ENCODE measurements at places on chromosomes 7 and 10.

GRCh38 chr10:133185916-133186315 is 25.9 kb downstream of the KNDC1 start:
- DNase-seq = no peak

- DNase-seq = no peak
Observed at GRCh38 chr7:46664453-46664852, 743.4 kb upstream of the IGFBP3 start.

GRCh38 chr7:33854801-33855350 is 50.5 kb upstream of the BMPER start:
- peak; percentile 66 for DNase-seq

DNA sequence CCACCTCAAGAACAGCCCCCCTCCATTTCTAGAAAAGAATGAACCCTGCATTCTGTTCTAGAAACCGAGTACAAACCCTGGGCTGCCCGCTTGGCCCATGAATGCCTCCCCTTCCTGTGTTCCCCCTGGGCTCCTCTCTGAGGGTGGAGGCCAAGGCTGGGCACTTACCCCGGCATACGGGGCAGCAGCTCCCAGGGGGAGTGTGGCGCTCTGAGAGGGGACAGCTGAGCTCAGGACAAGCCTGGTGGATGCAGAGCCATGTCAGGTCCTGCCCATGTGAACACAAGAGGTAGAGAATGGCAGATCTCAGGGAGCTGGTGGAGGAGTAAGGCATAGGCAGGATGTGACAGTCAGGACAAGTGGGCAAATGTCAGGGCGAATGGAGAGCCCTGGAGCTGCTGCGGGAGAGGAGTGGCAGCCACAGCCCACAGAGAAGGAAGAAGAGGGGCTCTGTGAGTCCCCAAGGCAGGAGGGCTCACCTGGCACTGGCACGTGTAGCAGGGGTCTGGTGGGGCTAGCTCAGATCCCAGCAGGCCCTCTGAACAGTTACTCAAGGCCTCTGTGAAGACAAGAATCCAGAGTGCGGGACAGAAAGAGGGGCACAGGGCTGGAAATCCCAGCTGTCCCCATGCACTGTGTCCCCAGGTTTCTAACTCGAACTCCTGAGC is 18.9 kb downstream of the ATP6V1F start:
- DNase-seq = no peak

DNA sequence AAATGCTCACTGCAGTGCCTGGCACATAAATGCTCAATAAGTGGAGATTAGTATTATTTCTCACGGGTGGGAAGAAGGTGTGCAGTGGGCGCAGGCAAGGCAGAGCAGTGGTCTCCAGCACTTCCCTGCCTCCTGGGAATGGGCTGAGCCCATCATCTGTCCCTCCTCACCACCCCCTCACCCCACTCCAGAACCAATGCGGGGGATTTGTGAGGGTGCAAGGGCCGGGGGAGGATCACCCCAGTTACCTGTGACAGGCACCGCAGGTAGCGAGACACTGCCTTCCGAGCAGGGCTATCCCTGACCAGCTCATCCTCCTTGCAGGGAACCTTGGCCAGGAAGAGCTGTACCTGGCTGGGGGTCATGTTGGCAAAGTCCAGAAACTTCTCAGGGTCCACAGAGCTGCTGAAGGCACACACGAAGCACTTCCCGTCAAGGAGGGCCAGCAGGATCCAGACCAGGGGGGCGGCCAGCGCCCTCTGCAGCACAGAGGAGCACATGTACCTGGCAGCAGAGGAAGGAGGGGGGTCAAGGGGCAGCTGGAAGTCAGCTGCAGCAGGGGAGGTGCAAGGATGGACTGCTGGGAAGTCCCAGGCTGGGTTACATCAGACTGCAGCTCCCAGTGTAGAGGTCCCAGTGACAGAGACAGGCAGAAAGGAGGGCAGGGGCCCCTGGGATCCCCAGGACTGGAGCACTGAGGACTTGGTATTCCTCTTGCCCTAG is 2.8 kb downstream of the CALHM3 start:
- DNase-seq = no peak

GRCh38 chr7:1758028-1758858 is 88.2 kb downstream of the ELFN1 start:
- no peak for DNase-seq

DNA sequence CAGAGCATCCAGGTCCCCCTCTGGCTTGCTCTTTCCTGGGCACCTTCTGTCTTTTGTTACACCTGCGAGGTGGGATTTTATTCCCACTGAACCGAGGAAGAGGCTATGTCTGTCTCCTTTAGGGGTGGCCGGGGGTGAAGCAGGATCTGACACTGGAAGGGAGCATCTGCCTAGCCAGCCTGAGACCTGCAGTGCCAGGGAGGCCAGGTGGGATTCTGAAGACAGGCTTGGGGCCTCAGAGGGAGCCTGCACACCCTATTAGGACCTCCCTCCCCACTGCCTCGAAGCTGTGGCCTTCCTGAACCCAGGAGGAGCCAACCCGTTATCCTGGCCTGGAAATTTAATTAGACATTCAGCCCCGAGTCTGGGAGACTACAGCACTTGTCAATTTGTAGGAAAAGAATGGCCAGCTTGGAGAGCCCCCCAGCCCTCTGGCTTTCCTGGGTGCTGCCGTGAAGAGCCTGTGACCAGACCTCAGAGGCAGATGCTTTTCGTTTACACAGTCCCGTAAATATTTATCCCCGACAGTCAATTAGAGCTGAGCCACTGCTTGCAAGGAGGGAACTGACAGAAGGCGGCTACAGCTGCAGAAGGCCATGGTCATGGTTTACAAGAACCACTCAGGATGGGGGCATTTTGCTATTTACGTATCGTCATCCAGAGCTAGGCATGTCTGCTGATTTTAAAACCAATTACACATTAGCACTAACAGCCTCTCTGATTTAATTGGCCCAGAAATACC is 19.7 kb downstream of the CHAT start:
- no peak for DNase-seq

DNA sequence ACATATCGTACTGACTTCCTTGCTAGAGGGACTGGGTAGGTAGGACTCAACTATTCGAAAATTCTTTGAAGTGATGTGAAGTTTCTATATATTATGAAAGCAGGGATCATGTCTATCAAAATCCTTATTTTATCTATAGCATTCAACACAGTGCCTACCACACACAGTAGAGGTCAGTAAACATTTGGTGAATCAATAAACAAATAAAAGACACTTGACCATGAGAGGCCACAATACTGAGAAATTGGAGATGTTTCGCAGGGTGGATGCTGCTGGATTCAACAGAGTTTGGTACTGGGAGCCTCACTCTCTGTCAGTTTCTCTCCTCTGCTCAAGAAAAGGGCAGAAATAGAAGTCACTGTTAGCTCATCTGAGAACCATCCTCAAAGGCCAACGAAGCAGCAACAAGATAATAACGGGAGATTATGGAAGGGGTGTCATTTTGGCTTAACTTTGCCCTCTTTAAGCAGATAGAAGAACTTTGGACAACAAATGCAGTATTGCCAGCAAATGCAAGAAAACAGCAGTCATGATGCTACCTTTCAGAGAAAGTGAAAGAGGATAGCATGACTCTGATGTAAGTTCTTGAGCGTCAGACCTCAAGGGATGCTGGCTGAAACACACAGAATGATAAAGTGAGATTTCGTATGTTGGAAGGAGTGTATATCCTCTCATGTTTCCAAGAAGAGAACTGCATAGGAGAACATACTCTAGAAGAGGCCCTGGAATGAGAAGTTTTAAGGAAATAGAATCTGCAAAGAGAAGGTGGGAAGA is 107.6 kb downstream of the SEMA3E start:
- no peak for DNase-seq

DNA sequence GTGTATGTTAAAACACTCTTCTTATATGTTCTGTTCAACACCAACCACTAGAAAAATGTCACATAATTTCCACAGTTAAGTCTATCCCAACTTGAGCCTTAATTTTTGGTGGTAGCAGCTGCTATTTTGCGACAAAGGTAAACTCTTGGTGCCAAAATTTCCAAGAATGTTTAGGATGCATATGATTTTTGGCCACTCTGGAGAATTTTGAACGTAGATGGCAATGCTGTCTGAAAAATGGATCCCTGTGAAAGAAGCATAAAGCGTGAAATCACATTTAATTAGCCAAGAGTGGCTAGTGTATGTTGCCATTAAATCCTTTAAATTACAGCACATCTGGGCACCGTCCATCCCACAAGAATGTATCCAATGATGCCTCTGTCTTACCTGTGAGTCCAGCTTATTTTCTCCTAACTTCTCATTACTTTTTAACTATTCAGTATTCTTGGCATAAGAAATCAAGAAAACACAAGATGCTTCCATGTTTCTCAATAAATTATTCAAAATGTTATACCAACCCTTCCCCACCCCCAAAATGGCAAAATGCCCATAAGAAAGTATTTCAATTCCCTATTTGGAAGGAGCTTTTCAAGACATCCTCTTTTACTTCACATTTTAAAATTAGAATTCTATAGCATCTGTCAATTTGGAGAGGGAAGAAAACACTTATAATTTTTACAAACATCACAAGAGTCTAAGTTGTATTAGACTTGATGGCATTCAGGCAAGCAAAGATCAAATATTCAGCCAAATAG is 12.4 kb downstream of the PTPRZ1 start:
- no peak for DNase-seq
